Mesendoderm (in vitro differentiated cells): ENCODE measurements at places on chromosomes 1 and 21.
A peak's percentile ranks its signal among the peaks of the same experiment; 100 is the strongest.

DNA sequence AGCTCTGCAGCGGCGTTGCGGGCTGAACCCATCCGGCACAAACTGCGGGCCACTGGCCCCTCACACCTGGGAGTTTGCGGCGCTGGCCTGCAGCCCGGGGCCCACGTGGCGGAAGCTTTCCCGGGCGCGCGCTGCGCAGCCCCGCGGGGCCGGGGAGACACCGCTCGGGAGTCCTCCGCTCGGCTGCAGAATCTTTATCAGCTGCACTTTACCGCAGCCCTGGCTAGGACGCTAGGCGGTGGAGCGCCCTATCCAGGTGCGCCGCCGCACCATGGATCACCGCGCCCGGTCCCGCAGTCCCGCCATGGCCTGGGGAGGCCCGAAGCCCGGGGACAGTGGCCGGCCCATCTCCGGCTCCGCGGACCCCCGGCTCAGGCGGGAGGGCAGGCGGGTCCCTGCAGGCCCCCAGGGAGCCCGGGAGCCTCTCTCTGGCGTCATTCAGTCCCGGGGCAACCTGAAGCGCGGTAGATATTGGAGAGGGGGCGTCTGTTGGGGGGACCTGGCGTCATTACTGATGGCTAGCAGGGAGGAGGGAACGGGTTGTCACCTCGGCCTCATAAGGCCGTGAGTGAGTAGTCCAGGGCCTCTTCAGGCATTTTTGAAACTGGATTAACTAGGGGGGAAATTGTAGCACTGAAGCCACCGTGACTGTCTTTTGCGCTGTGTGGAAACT, 5.7 kb upstream of the OLIG2 start:
- no peak for DNase-seq

DNA sequence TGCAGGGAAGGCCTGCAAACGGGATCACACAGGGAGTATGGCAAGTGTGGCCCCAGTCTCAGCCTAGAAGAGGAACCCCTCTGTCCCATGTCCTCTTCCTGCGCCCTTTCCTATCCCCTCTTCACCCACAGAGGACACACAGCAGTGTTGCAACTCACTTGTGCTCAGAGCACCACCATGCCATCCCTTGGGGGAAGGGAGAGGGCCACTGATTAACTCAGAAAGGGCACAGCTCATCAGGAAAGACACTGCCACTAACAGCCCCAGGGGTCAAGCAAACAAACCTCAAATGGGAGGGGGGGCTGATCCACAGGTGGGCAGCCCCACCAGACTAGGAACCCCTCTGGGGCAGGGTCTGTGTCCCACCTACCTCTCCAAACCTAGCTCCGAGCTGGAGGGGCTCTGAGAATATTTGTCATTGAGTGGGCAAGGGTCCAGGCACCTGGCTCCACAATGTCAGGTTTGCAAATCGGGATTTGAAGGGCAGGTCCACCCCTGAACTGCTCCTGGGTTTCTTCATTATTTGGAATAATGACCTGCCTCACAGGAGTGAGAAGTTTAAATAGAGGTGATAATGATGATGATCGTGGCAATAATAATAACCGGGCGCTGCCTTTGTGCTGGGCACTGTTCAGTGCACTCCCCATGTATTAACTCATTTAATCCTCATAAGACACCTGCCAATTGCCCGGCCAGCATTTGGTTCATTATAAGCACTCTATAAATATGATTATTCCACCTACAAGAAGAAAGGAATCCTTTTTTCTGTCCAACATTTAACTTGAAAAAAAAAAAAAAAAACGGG, 1.0 kb downstream of the ALDH4A1 start:
- no peak for DNase-seq

- no peak for DNase-seq
These were observed 105.8 kb upstream of the WNT4 start for GRCh38 chr1:22248746-22249145.

DNA sequence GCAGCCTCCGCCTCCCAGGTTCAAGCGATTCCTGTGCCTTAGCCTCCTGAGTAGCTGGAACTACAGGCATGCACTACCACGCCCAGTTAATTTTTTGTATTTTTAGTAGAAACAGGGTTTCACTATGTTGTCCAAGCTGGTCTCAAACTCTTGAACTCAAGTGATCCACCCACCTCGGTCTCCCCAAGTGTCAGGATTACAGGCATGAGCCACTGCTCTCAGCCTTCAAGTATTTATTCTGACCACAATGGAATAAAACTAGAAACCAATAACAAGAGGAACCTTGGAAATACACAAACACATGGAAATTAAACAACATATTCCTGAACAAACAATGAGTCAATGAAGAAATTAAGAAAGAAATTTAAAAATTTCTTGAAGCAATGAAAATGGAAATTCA, 32.7 kb upstream of the DR1 start:
- no peak for DNase-seq

- no peak for DNase-seq
These were observed 46.1 kb downstream of the RNF2 start for GRCh38 chr1:185091480-185091879.

GRCh38 chr1:10833630-10834557, 37.4 kb upstream of the CASZ1 start:
- DNase-seq, result peak; percentile 40

GRCh38 chr1:54599211-54599823, 24.0 kb downstream of the FAM151A start:
- no peak for DNase-seq

DNA sequence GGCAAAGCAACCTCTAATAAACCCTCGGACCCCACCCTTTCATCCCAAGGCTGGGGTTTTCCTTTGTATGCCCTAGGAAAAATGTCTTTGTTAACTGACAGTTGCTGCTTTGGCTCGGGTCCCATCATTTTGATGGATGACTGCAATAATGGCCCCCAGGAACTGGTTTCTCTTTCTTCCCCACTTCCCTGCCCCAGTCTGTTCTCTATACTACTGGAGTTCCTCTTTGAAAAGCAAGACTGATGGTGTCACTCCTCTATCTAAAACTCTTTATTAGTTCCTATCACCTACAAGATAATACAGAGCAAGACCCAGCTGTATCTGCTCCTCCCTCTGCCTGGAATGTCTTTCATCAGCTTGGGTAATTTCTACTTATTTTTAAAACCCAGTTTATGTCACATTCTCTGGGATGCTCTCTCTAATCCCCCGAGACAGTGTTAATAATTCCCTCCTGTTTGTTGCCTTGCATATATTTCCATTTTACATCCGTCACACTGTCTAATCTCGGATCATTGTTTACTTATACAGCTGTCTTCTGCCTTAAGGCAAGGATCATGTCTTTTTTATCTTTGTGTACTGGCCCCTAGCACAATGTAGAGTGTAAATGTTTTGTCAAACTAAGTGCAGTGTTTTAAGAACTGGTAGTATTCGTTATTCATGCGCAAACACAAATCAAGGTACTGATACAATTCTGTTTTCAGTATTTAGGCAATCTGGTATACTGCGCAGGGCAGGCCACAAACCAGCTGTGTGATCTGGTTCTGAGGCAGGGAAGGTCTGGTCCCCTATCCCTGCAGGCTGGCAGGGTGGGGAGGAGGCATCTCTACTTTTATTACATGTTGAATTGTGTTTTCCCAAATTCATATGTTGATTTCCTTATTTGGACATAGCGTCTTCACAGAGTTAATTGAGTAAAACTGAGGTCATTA, 16.1 kb downstream of the SLAMF1 start:
- DNase-seq, result peak; percentile 83

GRCh38 chr1:203563291-203563690, 63.3 kb upstream of the ATP2B4 start:
- no peak for DNase-seq

DNA sequence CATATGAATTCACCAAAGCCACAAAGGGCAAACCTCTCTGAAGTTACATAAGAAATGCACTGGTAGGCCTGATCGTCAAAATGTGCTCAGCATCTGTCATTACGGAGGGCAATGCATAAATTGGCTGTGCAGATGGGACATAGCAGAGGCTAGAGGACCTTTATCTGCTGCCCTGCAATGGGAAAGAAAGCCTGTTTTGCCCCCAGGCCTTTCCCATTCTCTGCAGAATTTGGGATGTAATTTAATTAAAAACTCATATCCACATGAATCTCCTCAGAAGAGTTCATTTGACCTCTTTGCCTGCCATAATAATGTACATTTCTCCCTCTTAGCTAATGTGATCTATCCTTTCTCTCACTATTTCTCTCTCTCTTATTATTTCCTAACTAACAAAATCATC, 158.1 kb downstream of the ZP4 start:
- no peak for DNase-seq

DNA sequence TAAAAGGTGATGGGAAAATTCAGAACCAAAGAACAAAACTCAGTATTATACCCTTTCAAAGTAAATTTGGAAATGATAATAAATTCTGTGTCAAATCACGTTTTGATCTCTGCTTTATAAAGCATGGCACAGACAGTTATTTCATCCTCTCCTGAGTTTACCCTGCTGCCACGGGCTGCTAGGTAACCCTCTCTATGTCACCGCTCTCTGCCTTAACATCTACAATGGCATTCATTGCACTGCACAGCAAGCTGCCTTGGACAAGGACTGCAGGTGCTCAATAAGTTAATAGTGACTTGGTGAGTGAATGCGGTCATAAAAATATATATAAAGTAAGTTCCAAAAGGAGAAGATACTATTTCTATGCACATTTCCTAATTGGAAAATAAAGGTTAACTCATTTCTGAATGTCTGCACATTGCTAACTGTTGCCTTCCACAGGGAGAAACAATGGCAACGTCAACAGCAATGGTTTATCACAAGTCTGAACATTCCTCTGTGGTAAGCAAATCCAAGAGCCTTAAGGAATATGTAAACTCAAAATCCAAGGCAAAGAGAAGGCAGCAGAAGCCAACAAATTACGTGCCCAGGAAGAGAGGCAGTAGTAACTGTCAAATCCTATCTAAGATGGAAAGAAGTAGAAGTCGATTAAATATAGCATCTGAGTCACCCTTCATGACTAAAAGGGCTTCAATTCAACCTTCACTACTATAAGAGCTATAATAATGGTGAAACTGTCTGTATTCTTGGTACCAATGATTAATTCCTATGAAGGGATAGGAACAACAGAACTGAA, 19.4 kb downstream of the FYB2 start:
- no peak for DNase-seq

DNA sequence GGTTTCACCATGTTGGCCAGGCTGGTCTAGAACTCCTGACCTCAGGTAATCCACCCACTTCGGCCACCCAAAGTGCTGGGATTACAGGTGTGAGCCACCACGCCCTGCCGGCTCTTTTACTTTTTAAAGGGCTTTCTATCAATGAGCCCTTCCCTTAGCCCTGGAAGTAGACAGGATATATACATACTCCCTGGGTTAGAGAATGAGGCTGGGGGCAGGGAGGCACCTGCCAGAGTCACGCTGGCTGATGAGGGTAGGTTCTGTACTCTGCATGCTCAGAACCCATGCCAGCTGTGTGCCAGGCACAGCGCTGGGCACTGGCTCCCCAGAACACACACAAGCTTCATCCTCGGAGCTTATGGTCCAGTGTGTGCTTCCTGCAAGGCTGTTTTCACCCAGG, 113.6 kb upstream of the IPO9 start:
- no peak for DNase-seq

- no peak for DNase-seq
These were observed 43.6 kb upstream of the GRHL3 start for GRCh38 chr1:24275510-24275909.

DNA sequence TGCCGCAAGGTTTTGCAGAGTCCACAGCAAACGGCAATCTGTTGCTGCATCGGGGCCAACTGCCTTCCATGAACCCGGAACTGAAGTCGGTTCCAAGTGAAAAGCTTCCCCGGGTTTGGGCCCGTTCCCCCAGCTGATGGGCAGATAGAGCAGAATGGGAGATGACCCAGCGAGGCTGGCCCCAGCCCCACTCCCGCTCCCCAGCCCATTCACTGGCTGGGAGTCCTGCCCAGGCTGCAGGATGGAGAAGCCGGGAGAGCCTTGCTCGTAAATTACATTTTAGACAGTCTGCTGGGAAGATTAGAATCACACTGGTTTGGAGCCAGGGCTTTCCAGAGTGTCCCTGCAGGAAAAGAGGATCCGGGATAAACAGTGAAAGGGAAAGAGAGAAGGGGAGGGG, 31.6 kb upstream of the PAX7 start:
- no peak for DNase-seq

DNA sequence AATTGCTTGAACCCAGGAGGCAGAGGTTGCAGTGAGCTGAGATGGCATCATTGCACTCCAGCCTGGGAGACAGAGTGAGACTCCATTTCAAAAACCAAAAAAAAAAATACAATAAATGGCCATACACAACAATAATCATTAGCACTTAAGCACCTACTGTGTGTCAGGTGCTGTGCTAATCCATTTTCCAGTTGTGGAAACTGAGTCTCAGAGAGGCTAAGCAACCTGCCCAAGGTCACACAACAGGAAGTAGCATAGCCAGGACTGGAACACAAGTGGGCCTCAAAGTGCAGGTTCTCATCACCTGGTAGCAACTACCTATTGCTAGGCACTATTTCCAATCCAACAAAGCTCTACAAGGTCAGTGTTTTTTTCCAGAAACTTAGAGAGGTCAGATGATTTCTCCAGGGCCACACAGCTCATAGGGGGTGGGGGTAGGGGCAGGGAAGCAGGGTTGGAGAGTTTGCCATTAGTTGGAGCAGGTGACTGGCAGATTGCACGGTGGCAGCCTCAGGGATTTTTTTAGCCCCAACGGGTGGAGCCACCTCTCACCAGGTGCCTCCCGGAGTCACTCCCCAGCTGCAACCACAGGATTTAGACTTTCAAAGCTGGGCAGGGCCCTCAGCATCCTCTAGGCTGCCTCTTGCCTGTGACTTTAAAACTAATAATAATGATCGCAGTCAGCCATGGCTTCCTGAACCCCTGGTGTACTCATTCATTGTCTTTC, 52.5 kb upstream of the ID3 start:
- no peak for DNase-seq

GRCh38 chr1:241460098-241460873, 59.3 kb downstream of the FH start:
- DNase-seq, result no peak

DNA sequence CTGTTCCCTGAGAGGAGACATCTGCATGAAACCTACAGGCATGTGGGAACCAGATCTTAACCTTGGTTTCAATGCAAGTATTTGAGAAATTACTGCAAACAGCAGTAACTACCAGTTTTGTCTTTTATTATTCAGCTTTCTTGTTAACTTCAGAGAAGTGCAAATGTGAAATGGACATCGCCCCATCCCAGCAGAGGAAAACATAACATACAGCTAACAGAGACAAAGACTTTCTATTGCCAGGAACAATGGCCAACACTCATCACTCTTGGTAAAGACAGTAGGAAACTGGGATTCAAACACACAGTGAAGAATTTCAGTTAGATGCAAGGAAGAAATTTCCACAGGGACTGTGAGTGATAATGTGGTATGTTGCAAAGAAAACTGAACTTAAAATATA, 115.1 kb downstream of the SLC30A10 start:
- no peak for DNase-seq

GRCh38 chr1:155322953-155323728, 2.4 kb downstream of the RUSC1 start:
- peak; percentile 96 for DNase-seq

DNA sequence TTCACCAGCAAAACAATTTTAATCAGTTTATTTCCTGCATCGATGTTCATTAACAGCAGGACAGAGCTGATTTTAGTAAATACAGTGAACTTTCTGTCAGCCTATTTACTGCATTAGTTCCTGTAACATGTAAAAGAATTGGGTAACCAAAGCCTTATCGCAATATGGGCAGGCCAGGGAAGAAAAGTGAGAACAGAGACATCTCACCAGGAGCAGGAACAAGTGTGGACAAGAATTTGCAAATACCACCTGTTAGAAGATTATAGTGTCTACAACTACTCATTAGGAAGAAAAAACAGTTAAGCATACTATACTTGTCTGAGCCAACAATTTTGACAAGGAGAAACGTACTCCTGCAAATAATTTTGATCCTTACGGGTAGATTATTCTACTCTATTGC, 1293.9 kb downstream of the PLA2G4A start:
- no peak for DNase-seq

- no peak for DNase-seq
These were observed 11.0 kb upstream of the PLA2G2C start for GRCh38 chr1:20197329-20197791.
